NCI-H446 (cell line): ENCODE measurements at places on chromosomes 1 and 21.
A peak's percentile ranks its signal among the peaks of the same experiment; 100 is the strongest.

- no peak for DNase-seq
Measured at GRCh38 chr1:9553736-9554144, 14.5 kb downstream of the SLC25A33 start.

DNA sequence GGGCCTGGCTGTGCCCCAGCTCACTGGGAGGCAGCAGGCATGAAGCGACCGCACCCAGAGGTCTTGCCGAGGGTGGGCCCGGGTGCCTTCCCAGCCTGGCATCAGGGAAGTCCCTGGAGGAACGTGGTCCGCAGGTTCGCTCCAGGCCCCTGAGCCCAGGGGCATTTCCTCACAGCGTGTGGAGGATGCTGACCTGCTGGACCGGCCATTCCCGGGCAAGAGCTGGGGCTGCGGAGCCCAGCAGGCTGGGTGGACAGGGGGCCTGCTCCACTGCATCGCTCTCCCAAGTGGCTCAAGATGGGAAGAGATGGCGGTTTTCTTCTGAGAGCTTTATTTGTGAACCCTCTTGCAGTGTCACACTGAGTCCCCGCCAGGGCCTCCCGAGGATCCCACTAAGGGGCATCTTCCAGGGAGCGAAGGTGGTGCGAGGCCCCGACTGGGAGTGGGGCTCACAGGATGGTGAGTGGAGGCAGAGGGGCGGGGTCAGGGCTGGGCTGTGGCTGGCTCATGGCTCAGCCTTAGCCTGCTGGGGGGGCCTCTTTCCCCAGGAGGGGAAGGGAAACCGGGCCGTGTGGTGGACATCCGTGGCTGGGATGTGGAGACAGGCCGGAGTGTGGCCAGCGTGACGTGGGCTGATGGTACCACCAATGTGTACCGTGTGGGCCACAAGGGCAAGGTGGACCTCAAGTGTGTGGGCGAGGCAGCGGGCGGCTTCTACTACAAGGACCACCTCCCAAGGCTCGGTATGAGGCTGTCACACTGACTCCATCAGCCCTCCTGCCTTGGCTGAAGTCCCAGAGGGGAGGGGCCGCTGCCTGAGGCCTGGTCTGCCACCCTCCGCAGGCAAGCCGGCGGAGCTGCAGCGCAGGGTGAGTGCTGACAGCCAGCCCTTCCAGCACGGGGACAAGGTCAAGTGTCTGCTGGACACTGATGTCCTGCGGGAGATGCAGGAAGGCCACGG lies 7.2 kb upstream of the MMP23B start:
- DNase-seq = no peak

- no peak for DNase-seq
Measured at GRCh38 chr1:50959303-50959912, 659 bp downstream of the FAF1 start.

DNA sequence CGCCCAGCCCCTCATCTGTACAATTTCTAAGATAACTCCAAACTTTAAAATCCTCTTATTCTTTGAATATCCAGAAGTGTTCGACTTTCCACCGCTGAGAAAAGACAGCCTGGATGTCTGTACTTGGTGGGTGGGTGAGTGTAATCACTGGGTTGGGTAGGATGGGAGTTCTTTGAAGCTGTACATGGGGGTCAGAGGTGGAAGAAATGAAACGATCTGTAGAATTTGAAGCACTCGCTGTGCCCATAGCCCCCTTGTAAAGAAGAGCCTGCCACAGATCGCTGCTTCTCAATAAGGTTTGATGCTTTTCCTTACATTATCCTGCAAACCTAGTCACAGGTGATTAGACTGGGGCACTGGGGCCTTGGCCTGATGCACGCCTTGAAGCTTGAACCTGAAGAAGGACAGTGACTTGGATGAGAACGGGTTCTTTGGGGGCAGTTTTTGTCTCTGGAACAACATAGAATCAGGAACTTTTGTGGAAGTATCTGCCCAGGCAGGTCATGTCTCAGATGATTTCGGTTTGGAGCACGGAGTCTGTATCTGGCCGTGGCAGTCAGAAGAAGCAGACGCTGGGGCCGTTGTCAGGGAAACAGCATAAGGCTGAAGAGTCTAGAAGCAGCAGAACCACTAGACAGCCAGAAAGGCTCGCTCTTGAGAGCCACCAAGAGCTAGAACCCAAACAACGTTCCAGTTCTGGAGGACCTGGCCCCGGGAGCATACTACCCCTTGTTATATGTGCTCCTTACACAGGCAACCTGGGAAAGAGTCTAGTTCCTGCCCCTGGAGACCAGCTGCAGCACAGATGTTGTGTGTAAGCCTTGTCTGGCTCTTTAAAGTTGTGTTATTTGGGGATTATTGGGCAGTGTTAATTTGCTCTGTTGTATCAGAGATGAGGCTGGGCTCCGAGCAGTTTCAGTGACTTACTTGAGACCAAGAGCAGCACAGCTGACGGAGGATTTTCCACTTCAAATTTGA lies 45.1 kb upstream of the SCCPDH start:
- no peak for DNase-seq

DNA sequence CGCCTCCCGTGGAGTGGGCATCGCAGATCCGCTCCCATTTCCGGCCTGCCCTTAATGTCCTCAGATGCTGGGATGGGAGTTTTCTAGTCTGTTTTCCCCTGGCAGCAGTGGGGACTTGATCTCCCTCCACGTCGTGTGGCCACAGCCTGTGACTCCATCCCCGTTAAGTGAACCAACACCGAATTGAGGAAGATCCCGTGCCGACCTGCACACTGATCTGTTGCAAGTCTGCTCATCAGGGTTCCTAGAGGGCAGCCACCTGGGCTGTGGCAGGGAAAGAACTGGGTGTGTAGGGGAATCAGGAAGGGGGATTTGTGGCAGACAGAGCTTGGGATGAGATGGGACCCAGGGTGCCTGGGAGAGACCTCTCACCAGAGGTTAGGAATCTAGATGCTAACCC lies 23.3 kb upstream of the CDK18 start:
- DNase-seq = no peak

DNA sequence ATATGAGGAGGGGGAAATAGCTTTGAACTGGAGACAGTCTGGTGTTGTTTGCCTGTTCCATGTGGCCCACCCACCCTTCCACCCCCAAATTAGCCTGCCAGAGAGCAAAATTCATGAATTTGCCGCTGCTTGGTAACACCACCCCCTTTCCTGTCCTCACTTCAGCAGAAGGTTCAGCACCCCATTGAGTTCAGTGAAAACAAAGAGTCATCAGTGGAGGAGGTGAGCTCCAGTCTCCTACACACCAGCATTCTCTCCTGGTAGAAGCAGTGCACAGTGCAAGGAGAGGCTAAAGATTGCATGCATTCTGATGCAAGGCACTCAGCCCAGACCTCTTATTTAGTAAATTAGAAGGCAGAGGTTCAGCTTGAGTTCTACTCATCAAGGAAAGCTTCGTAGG lies 99.7 kb upstream of the DYNLT5 start:
- DNase-seq = no peak

GRCh38 chr1:38291336-38291735 lies 244.7 kb upstream of the POU3F1 start:
- no peak for DNase-seq

GRCh38 chr1:204417074-204417997 lies 5.7 kb upstream of the PPP1R15B start:
- DNase-seq = peak; percentile 70
